ENCODE measurements at places on chromosomes 12 and 14. TPM values are rescaled to one million over a fixed set of nuclear protein-coding genes. Genes with fewer than 3 reads are reported as not detected.

- DNase-seq = peak; percentile 69
Observed at GRCh38 chr14:68714991-68715924, 77.6 kb downstream of the ZFP36L1 start.

- no peak for DNase-seq
Observed at GRCh38 chr12:9646794-9647781, 22.4 kb upstream of the CLEC2D start.

DNA sequence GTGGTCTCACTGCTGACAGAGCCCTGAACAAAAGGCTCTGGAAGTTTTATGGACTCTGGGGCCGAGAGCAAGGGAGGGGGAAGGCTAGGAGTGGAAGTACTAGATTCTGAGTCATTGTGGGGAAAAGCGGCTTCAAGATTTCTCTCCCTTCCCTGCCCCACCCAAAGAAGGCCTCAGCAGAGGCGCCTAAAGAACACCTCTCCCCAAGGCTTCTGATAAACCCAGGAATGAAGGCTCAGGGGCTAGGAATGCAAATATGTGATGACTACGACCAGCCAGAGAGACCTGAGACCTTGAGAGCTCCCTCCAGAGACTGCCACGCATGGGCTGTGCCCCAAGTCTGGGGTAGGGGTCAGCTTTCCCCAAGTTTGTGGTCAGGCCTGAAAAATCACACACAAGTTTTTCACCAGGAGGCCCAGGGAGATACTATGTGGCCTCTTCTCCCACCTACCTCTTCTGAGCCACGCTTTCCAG lies 130.7 kb upstream of the HIF1A start:
- DNase-seq = peak; percentile 94

DNA sequence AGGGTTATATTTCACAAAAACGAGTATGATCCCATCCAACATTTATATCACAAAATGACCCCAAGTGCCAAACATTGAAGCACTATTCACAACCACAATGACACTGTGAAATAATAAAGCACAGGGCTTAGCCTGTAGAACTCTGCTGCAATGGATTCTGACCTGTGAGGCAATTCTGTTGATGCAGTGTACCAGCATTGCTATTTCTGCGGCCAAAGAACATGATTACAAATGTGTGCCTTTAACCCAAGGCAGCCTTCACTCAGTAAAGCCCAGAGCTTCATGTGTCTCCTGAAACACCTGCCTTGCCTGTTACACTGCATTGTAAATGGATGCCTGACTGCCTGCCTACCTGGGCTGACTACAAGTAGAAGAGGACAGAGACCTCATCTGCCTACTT lies 158.0 kb downstream of the PPM1H start:
- DNase-seq = no peak

GRCh38 chr14:87877877-87878276 lies 115.1 kb downstream of the GALC start:
- DNase-seq = no peak

GRCh38 chr14:74852922-74853530 lies 22.9 kb downstream of the PROX2 start:
- peak; percentile 49 for DNase-seq

- DNase-seq = no peak
Observed at GRCh38 chr12:93594766-93595311, 22.4 kb downstream of the SOCS2 start.

Gene RHOJ
- 3.8 TPM for total RNA-seq

Gene PTGDR
- total RNA-seq = 1.4 TPM

Measured in osteoblast (primary cell).